ENCODE measurements at places on chromosomes 3 and 15.
A peak's percentile ranks its signal among the peaks of the same experiment; 100 is the strongest.

DNA sequence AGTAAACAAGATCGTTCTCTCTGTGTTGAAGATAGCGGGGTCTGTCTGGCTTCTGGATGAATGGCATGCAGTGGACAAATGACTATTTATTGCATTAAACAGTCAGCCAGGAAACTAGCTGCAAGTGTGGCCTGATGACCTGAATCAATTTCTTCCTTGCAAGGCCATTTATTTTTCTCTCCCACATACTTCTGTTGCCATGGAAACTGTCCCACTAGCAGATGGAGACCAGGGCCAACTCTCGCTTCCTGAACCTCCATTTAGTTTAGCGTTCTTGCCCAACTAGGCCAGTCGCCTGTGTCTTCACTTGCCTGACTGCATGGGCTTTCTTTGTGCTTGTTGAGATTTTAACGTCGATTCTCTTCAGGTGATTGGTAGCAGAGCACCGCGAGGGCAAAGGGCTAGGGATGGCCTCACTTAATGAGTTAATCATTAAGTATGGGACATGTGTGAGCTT lies 27.6 kb downstream of the LMCD1 start:
- no peak for DNase-seq

GRCh38 chr3:193895409-193895808 lies 240.5 kb upstream of the HES1 start:
- no peak for DNase-seq

GRCh38 chr15:71409541-71409940 lies 294.3 kb downstream of the THSD4 start:
- DNase-seq, result no peak

GRCh38 chr15:100718075-100718980 lies 115.9 kb downstream of the ASB7 start:
- DNase-seq, result no peak

DNA sequence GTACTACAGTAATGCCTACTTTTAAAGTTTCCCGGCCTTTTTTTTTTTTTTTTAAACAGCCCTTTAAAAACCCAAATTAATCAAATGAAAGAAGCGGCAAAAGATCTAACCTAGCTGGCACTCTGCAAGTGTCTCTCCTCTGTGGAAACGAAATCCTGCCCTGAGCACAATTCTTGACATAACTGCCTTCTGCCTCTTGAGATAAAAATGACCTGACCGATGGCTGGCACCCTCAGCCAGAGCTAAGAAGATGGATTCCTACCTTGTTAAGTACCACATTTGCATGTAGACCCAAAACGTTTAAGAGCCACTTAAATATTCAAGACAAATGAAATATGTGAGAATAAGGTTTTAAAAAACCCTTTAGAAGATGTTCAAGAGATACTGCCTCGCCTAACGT lies 16.6 kb upstream of the SLC12A8 start:
- no peak for DNase-seq

GRCh38 chr15:70853973-70854665 lies at the start of gene LARP6:
LARP6 (minus strand) TSS chr15:70854157; CDS start chr15:70854088, 69 bp downstream.
- DNase-seq, result no peak

GRCh38 chr3:39907981-39908380 lies 98.6 kb downstream of the MYRIP start:
- DNase-seq, result no peak

GRCh38 chr3:114442246-114442645 lies 148.4 kb downstream of the TIGIT start:
- no peak for DNase-seq

GRCh38 chr15:57370929-57371328 lies 5.4 kb upstream of the CGNL1 start:
- DNase-seq, result no peak

DNA sequence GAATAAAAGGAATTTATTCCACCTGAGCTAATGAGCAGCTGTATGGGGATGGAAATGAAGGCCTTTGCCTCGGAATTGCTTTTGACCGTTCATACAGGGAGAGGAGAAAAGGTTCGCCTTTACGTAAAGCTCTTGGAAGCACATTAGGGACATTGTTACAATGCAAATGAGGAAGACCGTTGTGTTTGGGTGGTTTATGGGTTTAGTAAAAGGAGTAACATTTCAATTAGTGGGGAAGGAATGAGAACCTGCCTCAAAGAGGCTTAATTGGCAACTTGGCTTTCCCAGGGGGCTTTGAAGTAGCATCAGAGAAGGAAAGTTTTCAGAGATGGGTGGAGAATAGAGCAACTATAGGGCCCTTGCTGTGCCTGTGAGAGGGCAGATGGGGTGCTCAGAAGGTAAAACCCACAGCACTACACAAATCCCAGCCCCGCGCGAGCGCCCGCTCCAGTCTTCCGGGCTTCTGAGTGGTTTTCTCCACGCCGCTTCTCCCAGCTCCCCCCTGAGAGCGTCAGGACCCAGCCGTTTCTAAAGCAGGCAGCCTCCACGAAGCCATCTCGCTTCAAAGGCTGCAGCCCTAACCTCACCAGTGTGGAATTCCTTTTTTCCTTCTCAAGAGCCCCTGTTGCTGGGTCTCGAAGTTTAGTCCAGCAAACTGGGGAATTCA lies 192.0 kb upstream of the HES1 start:
- no peak for DNase-seq

GRCh38 chr3:157059661-157060060 lies 100.3 kb downstream of the CCNL1 start:
- DNase-seq, result no peak

GRCh38 chr15:25416693-25417092 lies 22.1 kb downstream of the UBE3A start:
- no peak for DNase-seq

- no peak for DNase-seq
These were observed 29.4 kb downstream of the ULK4 start for GRCh38 chr3:41932464-41932863.

- no peak for DNase-seq
These were observed 20.7 kb upstream of the GOLGA6C start for GRCh38 chr15:75237316-75237982.

DNA sequence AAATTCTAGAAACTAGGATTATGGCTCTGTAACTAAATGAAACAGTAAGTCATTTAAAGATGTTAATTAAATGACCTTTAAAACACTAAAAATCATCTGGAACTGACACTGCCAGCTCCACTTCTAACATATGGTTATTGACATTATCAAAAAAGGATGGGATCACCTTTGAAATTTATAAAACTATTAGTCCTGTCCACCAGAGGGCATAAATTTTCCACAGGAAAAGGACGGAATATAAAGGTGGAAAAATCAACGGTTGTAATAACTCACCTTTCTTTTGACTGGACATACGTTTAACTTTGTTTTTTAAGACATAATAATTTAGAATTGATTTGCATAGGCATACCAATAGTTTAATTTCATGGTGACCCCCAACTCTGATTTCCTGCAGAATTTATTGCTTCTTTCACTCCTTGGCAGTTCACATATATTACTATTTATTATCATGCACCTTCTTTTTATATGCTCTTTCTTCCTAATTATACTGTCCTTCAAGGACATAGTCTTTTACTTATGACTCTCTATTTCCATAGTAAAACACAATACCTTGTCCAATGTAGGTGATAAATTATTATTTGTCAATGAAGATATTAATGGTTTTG lies 345.7 kb downstream of the CADM2 start:
- no peak for DNase-seq

GRCh38 chr15:101170568-101171350 lies 81.1 kb downstream of the CHSY1 start:
- DNase-seq, result no peak

DNA sequence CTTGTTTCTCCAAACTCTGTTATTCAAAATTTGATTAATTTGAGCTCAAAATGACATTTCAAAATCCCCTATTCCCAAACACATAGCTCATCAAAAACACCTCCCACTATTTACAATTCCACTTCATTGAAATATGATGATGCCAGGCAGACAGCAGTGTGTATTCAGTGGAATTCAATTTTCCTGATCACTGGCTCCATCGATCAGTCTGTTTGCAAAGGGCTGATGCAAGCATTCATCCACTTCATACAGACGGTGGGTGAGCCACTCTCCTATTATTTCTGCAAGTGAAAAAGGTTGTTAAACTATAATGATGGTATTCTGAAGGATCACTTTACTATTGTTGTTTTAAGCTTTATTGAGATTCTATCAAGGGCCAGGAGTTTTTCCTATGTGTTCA lies 90.7 kb downstream of the RTP4 start:
- no peak for DNase-seq

- DNase-seq, result peak; percentile 25
These were observed 22.5 kb downstream of the SLC6A6 start for GRCh38 chr3:14424711-14425580.

DNA sequence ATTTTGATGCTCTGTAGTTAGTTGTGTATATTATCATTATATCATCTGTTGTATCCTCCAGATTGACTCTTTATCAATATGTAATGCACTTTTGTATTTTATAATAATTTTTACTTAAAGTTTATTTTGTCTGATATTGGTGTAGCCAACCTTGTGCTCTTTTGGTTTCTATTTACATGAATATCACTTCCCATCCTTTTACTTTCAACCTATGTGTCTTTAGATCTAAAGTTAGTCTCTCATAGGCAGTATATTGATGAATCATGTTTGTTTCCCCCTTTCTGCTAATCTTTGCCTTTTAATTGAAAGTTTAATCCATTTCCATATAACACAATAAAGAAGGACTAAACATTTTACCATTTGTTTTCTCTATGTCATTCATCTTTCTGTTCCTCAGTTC lies 28.1 kb upstream of the CD200R1L start:
- no peak for DNase-seq

GRCh38 chr15:52709187-52709981 lies 30.2 kb upstream of the ATOSA start:
- no peak for DNase-seq

DNA sequence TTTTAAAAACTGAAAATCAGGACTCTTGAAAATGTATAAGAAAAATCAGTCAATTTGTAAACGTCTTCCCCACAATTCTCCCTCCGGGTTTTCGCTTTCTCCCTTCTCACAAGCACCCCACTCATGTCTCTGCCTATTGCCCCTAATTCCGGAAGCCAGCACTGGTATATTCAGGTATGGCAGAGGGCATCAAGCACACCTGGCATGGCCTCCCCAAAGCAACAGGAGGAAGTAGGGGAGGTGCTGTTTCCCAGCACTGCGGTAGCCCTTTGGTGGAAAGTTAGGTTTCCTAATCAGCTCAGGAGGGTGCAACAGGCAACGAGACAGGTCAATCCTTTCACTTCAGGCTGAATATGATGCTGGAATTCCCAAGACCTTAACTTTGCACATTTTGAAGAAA lies 30.1 kb downstream of the LAMP3 start:
- no peak for DNase-seq

- DNase-seq, result no peak
These were observed 10.7 kb downstream of the CEP63 start for GRCh38 chr3:134496471-134497071.

- DNase-seq, result no peak
These were observed 1012.3 kb downstream of the TUSC7 start for GRCh38 chr3:117721866-117722265.

- DNase-seq, result no peak
These were observed 109.6 kb upstream of the TMCO5A start for GRCh38 chr15:37824717-37825382.

DNA sequence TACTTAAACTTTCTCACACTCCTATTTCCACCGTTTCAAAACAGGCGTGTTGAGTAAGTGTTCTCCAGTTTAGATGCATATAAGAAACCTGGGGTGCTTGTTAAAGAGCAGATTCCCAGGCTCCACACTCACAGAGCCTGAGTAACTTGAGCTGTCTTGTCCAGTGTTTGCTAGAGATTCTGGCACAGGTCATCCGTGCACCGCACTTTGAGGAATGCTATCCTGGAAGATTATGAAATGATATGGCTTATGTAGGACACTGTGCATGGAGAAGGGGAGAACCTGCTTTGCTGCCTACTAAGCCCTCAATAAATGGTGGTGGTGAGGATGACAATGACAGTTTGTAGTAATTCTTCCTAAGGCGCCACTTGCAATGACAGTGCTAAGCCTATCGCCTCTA lies 273.7 kb downstream of the PDZRN3 start:
- no peak for DNase-seq

- no peak for DNase-seq
These were observed 149.6 kb downstream of the CHDH start for GRCh38 chr3:53696401-53697172.

DNA sequence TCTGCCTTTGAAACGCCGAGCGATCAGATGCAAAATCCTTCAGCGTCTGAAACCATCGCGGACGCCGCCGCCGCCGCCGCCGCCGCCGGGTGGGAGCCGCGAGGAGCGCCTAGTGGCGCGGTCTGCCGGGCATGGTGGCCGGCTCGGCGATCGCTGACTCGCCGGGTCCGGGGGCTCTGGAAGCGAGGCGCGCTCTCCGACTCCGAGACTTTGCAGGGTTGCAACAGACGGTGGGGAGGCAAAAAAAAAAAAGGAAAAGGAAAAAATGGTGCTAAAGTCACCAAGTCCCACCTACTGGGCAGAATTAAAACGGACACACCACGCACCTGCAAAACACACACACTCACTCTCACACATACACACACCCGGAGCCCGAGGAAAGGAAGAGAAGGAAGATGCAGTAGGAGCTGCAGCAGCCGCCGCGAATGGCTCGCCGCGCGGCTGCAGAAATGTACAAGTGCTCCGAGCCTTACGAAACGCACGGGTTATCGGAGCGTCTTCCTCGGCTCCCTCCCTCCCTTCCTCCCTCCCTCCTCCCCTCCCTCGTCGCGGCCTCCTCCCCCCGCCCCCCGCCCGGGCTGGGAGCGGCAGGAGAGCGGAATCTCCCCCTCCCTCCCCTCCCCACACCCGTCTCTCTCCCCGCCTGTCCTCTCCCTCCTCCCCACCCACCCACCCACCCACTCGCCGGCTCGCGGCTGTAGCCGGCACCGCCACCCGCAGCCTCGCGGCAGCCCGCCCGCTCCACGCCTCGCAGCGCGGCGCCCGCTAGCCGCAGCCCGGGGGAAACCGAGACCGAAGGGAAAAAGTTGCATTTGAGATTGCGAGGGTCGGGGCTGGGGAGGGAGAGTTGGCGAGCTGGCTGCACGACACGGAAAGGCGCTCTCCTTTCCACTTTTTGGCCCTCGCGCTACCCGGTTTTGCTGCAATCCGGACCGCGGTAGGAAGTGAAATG lies at the start of gene NTRK3:
Gene NTRK3 (minus strand): TSS at position 461 of the 952 bp plus-strand sequence. CDS start 586 bp downstream, outside the sequence.
- DNase-seq, result no peak

DNA sequence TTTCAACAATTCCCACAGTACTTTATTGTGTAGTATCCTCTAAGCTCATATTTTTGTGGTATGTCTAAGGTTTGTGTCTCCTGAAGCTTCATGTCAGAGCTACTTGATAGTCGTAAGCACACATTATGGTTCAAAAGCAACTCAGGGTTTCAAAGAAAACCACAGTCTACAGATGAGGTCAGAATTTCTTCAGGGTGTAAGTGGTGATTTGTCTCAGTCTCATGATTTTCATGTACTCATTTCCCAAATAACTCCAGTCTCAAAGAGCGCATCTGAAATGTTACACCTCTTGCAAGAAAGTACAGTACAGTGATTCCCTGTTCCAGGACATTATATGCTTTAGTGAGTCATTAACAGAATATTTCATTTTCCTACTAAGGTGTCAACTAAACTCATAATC lies 47.5 kb upstream of the SSR3 start:
- no peak for DNase-seq

- DNase-seq, result no peak
These were observed 101.3 kb downstream of the WDR76 start for GRCh38 chr15:43928152-43928551.

GRCh38 chr15:88714782-88715372 lies 76.1 kb downstream of the ISG20 start:
- DNase-seq, result no peak

- no peak for DNase-seq
These were observed 9.2 kb upstream of the ATP8B4 start for GRCh38 chr15:50128266-50128665.

- DNase-seq, result no peak
These were observed 31.4 kb downstream of the DIPK2A start for GRCh38 chr3:144003051-144003450.
